Lower leg skin (tissue), 4 donors: ENCODE measurements at places on chromosomes 2 and 18. TPM values are rescaled to one million over a fixed set of nuclear protein-coding genes. Genes with fewer than 3 reads are reported as not detected.

Gene IL36G
- total RNA-seq: 24.7 TPM

Gene MDH1B
- total RNA-seq: 0.58 TPM

Gene PKDCC
- 4.3 TPM for total RNA-seq

Gene CNDP1
- 2.4 TPM for total RNA-seq

Gene ALPG
- total RNA-seq: not detected

Gene TNS1
- 57.7 TPM for total RNA-seq

Gene MPP4
- total RNA-seq: not detected

Gene MAL
- 12.8 TPM for total RNA-seq

Gene MC4R
- not detected for total RNA-seq

Gene SCYGR5
- not detected for total RNA-seq

Gene COL4A4
- 0.04 TPM for total RNA-seq

Gene SLC23A3
- 1.4 TPM for total RNA-seq

Gene SPATA3
- total RNA-seq: 0.25 TPM

Gene PFN4
- not detected for total RNA-seq

Gene QPCT
- 49.0 TPM for total RNA-seq

Gene DTNB
- 15.2 TPM for total RNA-seq

Gene M1AP
- 2.7 TPM for total RNA-seq

Gene EIF2AK2
- 10.7 TPM for total RNA-seq

Gene LYPD1
- 0.32 TPM for total RNA-seq

Gene IL36RN
- total RNA-seq: 121 TPM

Gene UGT1A4
- total RNA-seq: 1.0 TPM

Gene CRYGD
- not detected for total RNA-seq

Gene TUBA4B
- total RNA-seq: not detected

Gene ALK
- 0.66 TPM for total RNA-seq

Gene LRATD1
- total RNA-seq: 113 TPM

Gene MTX2
- total RNA-seq: 29.2 TPM

Gene SETBP1
- 16.6 TPM for total RNA-seq

Gene DLX1
- 0.52 TPM for total RNA-seq

Gene RNF125
- total RNA-seq: 16.3 TPM

Gene MATN3
- 1.5 TPM for total RNA-seq

Gene METTL4
- total RNA-seq: 4.9 TPM

Gene FEV
- not detected for total RNA-seq

Gene SGO2
- total RNA-seq: 0.57 TPM

Gene INO80C
- 19.8 TPM for total RNA-seq

Gene ZSWIM2
- not detected for total RNA-seq

Gene STPG4
- 1.4 TPM for total RNA-seq

Gene MEP1B
- not detected for total RNA-seq

Gene CDH2
- total RNA-seq: 0.81 TPM

Gene TEKT4
- not detected for total RNA-seq

Gene AQP12B
- total RNA-seq: not detected

Gene UCN
- total RNA-seq: 8.8 TPM

Gene COL4A3
- total RNA-seq: 0.56 TPM

Gene TMEM247
- total RNA-seq: not detected

Gene PJVK
- total RNA-seq: 1.4 TPM

Gene C2orf81
- total RNA-seq: 1.1 TPM

Gene XDH
- total RNA-seq: 0.30 TPM

Gene EIF5B
- total RNA-seq: 29.4 TPM

Gene GPR148
- not detected for total RNA-seq
